ENCODE measurements at places on chromosomes 16 and 17.

DNA sequence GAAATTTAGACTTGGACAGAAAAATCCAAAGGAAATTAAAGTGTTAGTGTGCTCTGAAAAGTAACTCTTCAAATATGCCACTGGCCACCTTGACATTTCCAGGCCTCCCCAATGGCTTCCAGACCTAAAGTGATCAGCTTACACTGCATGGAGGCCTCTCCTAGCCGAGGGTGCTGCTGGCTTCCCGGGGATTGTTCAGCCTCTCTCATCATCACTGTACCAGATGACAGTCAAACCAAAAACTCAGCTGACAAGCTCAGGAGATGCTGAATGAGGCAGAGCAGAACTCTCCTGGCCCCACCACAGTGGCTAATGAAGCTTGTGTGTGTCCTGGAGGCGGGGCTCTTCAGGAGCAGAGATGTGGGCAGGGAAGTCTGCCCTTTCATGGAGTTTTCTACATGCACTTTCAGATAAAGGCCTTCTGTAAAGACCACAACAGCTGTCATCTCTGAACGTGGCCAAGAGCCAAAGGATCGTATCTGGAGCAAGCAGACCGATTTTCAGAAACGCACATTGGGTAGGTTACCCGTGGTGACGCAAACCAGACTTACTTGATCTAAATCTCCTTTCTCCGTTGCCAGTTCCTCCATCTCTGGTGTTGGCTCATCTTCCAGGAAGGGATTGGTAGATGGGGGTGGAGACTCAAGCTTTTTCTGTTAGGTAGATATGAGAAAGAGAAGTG, 113.3 kb downstream of the VPS53 start:
- no peak for DNase-seq

DNA sequence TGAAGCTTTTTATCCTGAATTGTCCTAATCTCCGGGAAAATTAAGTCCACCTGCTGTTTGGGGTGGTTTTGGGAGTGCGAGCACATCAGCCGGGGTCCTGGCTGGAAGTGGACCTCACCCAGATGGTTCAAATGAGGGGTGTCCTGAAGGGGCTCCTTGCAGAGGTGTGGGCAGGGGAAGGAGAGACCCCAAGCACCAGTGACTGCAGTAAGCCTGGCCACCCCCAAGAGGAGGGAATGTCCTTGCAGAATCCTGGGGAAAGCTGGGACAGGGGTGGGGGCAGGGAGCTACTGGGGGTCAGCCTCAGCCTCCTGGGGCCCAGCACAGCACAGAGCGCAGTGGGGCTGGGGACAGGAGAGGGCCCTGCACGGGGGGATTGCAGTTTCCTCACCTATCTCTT, 29.4 kb downstream of the NAGPA start:
- no peak for DNase-seq

- DNase-seq = no peak
Observed at GRCh38 chr17:9824094-9824493, 1.6 kb upstream of the GLP2R start.

- DNase-seq = no peak
Observed at GRCh38 chr17:39938140-39938869, 10.8 kb downstream of the LRRC3C start.

- no peak for DNase-seq
Observed at GRCh38 chr17:70848785-70849184, 679.5 kb downstream of the KCNJ2 start.

- DNase-seq = no peak
Observed at GRCh38 chr16:82509691-82510430, 116.9 kb upstream of the CDH13 start.

- DNase-seq = peak; percentile 89
Observed at GRCh38 chr17:81094509-81095382, 59.8 kb downstream of the BAIAP2 start.

DNA sequence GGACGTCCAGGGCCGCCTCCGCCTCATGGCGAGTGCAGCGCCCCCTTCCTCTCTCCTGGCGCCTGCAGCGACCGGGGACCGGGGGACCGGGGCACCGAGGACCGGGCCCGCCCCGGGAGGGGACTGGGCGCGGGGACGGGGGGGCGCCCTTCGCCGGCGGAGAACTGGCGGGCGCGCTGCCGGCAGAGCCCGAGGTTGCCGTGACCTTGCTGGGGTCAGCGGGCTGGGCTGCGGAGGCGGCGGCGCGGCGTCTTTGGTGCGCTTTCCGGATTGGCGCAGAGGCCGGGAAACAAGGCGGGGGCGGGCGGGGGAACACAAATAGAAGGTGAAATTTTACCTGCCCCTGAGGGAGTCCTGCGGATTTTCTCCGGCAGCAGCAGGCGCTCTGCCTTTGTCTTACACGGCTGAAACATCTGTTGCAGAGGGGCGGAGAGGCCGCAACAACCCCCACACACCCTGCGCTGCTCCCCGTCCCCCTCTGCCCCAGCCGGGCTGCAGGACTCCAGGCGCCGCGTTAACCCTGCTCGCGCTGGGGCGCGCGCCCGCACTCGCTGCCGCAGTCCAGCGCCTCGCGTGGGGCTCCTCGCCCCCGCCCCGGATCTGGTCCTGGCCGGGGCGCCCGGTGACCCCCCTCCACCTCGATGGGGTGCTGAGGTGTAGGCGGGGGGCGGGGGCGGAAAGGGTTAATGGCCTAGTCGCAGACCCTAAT, 53.5 kb downstream of the SREBF1 start:
- DNase-seq = no peak

GRCh38 chr17:75093548-75094158, 5.9 kb downstream of the SLC16A5 start:
- no peak for DNase-seq

- no peak for DNase-seq
Observed at GRCh38 chr16:60811051-60811608, 1225.1 kb downstream of the CDH8 start.

DNA sequence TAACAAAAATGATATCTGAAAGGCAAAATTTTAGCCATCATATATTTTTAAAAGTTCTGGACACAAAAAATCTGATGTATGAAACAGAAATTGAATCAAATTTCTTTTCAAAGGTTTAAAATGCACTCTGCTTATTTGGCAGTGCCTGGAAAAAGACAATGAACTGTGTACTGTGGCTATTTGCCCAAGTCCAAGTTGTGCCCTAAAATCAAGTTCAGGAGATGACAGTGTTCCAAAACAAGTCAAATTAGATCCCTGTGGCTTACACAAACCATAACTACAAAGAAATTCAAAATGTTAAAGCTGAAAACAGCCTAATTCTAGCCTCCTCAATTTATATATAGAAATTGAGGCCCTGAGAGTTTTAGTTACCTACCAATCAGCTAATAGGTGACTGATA, 25.6 kb downstream of the CMC2 start:
- DNase-seq = no peak

- DNase-seq = no peak
Observed at GRCh38 chr16:1208239-1208830, 16.7 kb downstream of the TPSG1 start.

GRCh38 chr17:69878661-69879060, 196.4 kb upstream of the KCNJ16 start:
- no peak for DNase-seq

- DNase-seq = no peak
Observed at GRCh38 chr16:84765616-84766580, 53.9 kb upstream of the CRISPLD2 start.

- DNase-seq = no peak
Observed at GRCh38 chr17:80126449-80126715, 20.5 kb downstream of the EIF4A3 start.

GRCh38 chr17:63675231-63675606, 24.7 kb downstream of the LIMD2 start:
- DNase-seq = no peak

- DNase-seq = no peak
Observed at GRCh38 chr17:40613467-40614154, 34.0 kb downstream of the SMARCE1 start.

DNA sequence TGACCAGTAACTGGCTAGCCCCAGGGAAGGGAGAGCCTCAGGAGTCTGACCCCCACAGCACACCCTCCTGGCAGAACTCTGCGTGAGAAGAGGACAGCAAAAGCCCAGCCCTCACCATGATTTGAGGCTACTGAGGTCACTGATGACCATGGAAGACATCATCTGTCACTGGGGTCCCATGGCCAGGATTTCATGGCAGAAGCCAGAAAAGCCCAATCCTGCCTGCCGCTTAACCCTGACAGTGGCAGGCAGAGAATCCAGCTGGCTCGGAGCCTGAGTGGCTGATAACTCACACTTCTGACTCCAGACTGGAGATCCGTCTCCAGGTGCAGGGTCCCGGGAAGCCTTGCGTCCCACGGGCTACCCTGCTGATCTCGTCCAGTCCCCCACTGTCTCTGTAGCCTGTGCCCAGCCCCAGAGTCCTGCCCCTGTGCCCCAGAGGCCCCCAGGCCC, 17.5 kb downstream of the GRIN2C start:
- DNase-seq = no peak

GRCh38 chr17:77068915-77069314, 71.9 kb upstream of the SEC14L1 start:
- DNase-seq = no peak

GRCh38 chr17:60248618-60249289, 99.0 kb downstream of the CA4 start:
- no peak for DNase-seq

DNA sequence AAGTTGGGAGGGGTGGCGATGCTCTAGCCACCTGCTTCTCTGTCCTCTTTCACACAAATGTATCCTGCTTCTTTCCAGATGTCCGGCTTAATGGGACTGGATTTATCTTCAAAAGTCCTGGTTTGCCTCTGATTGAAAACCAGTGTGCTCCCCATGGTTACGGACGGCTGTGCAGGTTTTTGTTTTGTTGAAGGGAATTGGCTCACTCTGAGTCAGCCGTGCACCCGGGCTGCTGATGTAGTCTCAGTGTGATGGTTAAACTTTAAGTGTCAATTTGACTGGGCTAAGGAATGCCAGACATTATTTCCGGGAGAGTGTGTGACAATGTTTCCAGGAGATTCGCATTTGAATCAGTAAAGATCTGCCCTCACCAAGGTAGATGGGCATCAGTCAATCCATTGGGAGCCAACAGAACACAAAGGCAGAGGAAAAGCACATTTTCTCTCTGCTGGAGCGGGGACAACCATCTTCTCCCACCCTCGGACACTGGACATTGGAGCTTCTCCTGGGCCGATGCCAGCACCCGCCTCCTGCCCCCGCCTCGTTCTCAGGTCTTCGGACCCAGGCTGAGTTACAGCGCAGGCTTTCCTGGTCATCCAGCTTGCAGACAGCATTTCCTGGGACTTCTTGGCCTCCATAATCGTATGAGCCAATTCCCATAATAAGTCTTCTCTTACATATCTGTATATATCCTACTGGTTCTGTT, 126.9 kb upstream of the TNRC6C start:
- peak; percentile 86 for DNase-seq

DNA sequence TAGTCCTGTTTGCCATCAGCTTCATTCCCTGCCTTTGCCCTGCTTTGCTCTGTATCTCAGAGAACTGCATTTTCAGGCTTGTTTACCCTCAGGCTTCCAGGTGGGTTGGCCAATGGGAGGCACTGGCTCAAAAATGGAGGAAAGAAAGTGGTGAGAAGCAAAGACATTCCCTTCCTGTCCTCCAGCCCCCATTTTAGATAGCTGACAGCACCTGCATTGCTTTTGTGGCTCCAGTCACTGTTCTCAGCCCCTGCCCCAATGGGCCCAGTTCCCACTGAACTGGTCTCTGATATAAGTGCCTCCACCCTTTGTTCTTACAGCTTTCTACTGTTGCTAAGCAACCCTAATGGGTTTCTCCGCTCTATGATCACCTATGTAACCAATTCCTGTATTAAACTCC, 19.4 kb upstream of the SDK2 start:
- no peak for DNase-seq

- no peak for DNase-seq
Observed at GRCh38 chr17:49434821-49435670, 20.4 kb upstream of the PHB1 start.

DNA sequence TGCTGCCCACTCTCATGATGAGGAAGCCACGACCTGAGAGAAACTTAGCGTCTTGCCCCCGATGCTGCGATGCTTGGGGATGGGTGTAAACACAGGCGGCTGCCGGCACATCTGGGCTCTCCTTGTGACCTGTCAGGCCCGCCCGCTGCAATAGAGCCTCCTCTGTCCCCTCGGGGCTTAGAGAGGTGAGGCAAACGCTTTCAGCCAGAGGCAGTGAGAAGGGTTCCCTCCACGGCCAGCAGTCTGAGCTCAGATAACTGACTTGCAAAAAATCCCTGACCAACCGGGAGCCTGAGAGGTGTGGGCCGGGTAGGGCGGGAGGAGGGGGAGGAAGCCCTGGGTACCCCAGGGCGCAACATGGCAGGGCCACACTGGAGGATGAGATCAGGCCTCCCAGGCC, 260.6 kb downstream of the C16orf95 start:
- no peak for DNase-seq

DNA sequence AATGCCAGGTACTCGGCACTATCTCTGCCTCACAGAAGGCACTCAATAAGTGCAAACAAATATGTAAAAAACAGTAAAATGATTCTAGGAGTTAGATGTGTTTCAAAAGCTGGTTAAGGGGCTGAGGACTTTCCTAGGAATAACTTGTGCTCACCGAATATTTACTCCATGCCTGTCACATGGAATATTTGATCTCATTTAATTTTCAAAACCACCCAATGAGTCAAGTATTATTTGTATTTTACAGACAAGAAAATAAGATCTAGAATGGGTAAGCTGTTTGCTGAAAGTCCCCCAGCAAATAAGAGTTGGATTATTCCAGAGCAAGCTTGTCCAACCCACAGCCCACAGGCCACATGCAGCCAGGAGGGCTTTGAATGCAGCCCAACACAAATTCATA, 34.6 kb upstream of the LYRM9 start:
- DNase-seq = no peak

DNA sequence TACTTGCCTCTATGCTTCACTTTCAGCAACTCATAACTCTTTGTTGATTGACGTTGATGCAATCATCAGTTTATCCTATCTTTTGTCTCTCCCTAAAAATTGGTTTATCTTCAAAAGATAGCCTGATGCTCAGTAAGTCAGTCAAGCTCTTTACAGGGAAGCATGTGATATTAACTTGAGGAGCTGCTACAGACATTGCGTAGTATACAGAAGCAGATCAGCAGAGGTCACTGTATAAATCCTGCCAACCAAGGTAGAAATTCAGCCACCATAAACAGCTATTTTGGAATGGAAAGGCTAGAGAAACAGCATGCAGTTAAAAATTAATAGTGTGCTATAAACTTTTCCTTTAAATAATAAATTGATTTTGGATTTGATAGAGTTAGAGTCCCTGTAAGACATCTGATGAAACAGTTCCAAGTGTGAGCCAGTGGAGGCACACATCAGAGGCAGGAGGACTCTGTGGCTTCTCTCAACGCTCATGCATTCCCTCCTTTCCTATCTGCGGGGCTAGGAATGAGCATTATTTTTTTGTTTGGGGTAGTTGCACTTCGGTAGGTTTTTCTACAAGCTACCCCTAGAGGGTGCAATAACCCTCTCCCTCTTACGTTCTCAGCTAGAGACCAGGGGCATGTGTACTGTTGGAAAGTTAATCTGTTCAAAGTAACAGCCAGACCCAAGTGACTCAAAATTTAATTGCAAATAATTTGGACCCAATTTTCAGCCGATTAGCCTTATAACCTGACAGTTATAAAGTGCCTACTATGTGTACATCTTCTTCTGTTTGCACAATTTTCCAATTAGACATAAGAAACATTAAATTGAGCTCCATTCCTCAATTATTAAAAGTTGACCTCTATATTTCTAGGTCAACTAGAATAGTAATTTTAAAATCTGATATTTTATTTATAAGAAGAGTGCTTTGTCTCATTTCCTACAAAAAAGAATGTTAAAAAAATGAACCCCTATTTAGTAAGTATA, 647.7 kb upstream of the SOX9 start:
- DNase-seq = no peak
